ENCODE measurements at places on chromosomes 4 and X. TPM values are rescaled to one million over a fixed set of nuclear protein-coding genes. Genes with fewer than 3 reads are reported as not detected.

The VCX gene
- not detected for total RNA-seq

The C1QTNF7 gene
- total RNA-seq: 23.2 TPM

The HMX1 gene
- total RNA-seq: not detected

The AMOT gene
- total RNA-seq: 3.9 TPM

The IQCM gene
- not detected for total RNA-seq

DNA sequence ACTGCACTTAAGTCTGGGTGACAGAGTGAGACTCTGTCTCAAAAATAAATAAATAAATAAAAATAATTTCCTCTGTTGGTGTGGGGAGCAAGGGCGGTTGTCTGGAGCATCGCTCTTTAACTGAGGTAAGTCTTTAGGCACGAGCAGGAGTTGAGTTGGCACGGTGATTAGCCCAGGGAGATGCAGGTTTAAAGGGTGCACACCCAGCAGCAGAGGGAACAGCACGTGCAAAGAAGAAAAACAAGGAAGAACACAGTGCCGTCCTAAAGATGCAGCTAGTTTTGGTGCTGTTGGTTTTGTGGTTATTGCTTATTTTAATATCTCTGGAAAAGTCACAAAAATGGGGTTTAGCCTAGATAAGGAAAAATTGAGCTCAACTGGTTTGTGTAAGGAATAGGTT is 87.8 kb downstream of the DHX15 start:
- no peak for DNase-seq

GRCh38 chr4:42101446-42101975 is 50.9 kb downstream of the BEND4 start:
- DNase-seq: no peak

GRCh38 chr4:98648602-98649001 is 9.8 kb downstream of the TSPAN5 start:
- no peak for DNase-seq

- DNase-seq: no peak
These were observed 22.8 kb upstream of the TMEM271 start for GRCh38 chr4:598925-599324.

DNA sequence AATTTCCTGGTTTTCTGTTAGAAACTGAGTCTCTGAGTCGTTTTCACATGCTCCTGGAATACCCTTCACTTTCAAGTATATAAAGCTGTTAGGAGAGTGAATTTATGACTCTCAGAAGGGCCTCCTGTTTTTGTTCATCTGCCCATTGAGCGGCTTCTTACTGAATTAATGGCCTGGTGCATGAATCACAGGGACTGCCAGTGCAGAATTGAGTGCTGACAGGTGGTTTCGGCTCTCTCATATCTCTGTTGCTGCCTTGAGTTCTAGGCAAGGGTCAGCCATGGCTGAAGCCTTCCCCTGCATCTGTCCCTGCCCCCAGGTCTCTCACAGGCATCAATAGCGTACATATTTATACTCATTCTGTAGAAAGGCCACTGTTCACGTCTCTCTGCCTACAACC is 22.7 kb upstream of the SEPSECS start:
- DNase-seq: no peak

GRCh38 chrX:110985470-110985869 is 110.5 kb upstream of the PAK3 start:
- DNase-seq: no peak

GRCh38 chr4:92129408-92129994 is 174.3 kb upstream of the GRID2 start:
- no peak for DNase-seq

DNA sequence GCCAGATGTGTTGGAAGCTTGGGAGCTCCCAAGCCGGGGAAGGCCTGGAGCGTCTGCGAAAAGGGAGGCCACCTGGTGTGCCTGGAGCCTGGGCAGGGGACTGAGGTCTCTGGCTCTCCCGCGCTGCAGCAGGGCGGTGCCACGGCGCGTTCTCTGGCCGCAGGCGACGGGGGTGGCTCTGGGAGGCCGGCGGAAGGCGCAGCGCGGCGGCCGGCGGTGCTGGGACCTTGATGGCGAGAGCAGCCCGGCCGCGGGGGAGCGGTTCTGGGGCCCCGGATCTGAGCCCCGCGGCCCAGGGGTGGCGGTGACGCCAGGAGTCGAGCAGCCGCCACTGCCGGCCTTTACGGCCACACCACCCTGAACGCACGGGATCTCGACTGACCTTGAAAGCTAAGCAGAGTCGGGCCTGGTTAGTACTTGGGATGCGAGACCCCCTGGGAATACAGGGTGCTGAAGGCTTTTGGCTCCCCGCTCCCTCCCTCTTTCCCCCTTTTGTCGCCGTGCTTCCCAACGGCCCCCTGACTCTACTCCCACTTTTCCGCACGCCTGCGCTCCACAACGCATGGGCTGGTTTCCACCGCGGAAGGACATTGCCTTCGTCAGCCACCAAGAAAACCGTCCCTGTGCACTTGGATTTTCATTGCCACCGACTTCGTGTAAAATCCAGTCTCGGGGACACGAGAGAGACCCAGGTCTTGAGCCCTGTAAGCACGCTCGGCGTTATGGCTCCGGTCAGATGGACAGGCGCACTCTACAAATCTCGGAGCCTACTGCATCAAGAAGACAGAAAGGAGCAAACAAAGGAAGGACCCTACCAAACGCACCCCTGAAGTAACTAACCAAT is 9.5 kb downstream of the FRG2 start:
- no peak for DNase-seq

DNA sequence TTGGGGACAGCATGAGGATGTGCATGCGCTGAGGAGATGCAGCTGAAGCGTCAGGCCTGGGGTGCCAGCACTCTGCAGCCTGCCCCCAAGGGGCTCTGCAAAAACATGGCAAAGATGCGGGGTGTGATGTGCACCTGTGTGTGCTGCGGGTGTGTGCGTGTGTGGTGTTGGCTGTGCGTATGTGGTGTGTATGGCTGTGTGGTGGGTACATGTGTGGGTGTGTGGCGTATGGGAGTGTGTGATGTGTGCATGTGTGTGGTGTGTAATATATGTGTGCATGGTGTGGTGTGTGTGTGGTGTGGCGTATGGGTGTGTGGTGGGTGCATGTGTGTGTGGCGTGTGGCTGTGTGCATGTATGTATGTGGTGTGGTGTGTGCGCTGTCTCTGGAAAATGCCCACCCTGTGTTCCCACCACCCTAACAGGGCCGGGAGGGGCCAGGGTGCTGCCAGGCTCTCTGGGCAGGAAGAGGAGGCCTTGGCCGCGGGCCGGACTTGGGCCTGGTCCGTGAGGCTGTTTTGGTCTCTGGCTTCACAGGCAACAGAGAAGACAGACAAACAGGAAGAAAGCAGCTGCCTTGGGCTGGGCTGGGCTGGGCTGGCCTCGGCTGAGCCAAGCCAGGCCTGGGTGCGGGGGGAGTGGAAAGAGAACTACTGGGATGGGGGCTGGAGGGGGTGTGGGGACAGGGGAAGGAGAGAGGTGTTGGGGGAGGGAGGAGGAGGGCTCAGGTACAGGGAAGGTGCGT is 1.1 kb upstream of the AVPR2 start:
- DNase-seq: no peak

GRCh38 chr4:153260132-153260531 is 55.9 kb downstream of the TRIM2 start:
- DNase-seq: no peak

DNA sequence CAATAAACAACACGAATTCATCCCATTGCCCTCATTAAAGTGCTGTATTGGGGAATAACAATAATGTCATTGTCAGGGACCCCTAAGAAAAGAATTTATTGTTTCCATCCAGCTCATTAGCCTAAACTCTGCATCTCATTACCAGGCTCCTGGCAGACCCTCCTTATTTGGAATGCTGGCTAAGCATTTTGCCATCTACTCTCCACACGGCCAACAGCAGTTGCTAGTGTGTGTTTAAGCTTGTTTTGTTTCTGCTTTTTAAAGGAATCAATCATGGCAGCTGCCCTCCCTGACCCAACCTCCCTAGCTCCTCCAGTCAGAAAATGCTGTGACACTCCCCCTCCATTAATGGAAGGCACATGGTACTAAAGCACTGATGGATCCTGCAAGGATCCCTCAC is 43.5 kb downstream of the GATB start:
- DNase-seq: no peak

DNA sequence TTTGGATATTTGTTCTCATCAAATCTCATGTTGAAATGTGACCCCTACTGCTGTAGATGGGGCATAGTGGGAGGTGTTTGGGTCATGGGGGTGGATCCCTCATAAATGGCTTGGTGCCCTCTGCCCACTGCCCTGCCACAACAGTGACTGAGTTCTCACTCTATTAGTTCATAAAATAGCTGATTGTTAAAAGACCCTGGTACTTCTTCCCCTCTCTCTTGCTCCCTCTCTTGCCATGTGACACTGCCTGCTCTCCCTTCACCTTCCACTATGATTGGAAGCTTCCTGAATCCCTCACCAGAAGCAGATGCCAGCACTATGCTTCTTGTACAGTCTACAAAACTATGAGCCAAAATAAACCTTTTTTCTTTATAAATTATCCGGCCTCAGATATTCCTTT is 182.2 kb downstream of the CAMK2D start:
- no peak for DNase-seq

DNA sequence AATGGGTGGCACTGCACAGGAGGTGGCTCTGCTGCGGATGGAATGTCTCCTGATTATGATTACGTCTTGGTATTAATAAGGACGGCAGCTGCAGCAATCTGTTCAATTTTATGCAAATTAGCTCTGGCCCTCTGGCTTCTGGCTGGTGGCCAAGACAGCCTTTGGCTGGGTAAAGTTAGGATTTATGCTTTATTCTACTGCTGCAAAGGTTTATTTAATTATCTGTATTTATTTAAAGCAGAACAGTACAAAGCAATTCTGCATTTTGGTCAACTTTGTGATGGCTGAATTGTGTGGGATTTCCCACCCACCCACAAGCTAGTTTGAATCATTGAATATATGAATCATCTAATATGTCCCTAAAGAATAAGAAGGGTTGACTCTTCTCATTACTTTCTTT is 745.6 kb upstream of the FAM241A start:
- no peak for DNase-seq

All from ascending aorta (tissue), 2 donors.